ENCODE measurements at places on chromosomes 11 and 22. TPM values are rescaled to one million over a fixed set of nuclear protein-coding genes. Genes with fewer than 3 reads are reported as not detected.

PIWIL4 gene
- 1.2 TPM for total RNA-seq

OR2AG1 gene
- total RNA-seq, result not detected

DNA sequence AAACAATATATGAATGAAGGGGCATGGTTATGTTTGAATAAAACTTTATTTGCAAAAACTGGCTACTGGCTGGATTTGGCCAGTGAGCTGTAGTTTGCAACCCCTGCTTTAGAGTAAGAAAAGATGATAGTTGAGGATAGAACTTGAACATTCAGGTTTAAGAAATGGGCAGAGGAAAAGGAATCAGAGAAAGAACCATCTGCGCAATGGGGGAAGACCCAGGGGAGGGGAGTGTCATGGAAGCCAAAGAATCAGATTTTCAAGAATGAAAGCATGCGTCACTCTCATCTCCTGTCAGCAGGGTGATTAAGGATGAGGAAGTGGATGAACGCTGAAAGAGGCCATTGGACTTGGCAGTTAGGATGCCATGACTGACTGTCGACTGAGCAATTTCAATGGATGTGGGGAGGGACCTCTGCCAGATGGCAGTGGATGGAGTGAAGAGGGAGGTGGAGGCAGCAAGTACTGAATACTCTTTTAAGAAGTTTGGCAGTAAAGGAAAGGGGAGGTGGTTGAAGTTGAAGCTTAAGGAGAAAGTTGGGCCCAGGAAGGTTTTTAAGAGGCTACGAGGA, 21.2 kb downstream of the FAT3 start:
- no peak for DNase-seq

GRCh38 chr11:26287067-26287518, 44.8 kb upstream of the ANO3 start:
- DNase-seq, result no peak

DNA sequence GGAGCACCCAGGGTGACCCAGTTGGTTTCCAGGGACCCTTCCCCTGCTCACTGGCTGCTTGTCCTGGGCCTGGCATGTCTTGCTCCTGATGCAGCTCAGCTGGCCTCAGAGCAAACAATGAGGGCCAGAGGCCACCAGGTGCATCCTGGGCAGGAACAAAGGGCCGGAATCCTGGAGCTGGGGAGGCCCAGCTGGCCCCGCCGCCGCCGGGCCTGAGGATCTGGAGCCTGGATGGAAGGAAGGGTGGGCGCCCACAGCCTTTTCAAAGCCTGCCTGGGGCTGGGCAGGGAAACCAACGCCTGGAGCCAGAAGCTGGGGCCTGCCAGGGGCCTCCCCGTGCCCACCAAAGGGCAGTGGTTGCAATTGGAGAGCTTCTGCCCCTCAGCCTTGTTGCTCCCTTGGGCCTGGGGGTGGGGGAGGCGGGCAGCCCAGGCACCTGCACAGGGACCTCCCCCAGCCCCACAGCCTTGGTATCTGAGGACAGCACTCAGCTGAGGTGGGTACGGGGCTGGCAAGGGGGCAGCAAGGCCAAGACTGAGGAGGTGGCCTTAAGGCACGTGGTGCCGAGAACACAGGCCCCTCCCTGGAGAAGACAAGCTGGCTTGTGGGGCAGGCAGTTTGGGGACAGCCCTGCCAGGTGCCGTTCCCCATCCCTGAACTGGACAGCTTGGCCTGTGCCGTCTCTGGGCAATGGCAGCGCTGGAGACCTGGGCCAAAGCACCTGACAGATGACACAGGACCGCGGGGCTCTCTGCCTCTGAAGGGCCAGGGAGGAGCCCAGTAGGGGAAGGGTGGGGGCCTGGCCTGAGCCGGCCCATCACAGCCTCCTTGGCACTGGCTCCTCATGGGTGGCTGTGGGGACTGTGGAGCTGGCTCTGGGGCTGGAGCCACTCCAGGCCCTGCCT, 7.1 kb upstream of the ADORA2A start:
- no peak for DNase-seq

- no peak for DNase-seq
These were observed 24.3 kb downstream of the LRP5 start for GRCh38 chr11:68336716-68337115.

DNA sequence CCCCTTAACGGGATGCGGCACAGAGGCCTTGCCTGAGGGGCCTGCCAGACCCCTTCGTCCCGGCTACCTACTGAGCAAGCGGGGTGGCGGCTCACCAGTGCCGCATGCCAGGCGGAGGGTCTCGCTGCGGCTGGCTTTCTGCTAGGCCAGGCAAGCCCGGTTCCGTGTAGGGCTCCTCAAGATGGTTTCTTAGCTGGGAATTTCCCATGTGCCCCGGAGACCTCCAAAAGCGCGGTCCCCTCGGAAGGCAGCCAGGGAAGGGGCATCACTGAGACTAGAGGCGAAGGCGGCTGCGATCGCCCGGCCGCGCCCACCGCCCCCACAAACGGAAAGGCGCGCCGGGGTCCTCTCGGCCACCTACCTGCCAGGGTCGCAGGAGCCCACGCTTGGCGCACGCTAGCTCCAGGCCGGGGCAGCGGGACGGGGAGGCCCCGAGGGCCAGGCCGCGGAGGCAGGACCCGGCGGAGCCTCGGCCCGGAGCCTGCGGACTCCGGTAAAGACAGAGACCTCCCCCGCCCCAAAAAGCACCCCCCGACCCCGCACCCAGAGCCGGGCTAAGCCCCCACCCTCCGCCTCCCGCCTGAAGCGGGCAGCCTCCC, 23.8 kb downstream of the MICAL3 start:
- peak; percentile 49 for DNase-seq

GRCh38 chr11:71079795-71080194, 172.6 kb downstream of the SHANK2 start:
- DNase-seq, result no peak

- DNase-seq, result peak; percentile 6
These were observed 122.5 kb downstream of the WNT11 start for GRCh38 chr11:76083563-76084451.

Data from Daoy (cell line).